ENCODE measurements at places on chromosomes 3 and 15. TPM values are rescaled to one million over a fixed set of nuclear protein-coding genes. Genes with fewer than 3 reads are reported as not detected.
A peak's percentile ranks its signal among the peaks of the same experiment; 100 is the strongest.

DNA sequence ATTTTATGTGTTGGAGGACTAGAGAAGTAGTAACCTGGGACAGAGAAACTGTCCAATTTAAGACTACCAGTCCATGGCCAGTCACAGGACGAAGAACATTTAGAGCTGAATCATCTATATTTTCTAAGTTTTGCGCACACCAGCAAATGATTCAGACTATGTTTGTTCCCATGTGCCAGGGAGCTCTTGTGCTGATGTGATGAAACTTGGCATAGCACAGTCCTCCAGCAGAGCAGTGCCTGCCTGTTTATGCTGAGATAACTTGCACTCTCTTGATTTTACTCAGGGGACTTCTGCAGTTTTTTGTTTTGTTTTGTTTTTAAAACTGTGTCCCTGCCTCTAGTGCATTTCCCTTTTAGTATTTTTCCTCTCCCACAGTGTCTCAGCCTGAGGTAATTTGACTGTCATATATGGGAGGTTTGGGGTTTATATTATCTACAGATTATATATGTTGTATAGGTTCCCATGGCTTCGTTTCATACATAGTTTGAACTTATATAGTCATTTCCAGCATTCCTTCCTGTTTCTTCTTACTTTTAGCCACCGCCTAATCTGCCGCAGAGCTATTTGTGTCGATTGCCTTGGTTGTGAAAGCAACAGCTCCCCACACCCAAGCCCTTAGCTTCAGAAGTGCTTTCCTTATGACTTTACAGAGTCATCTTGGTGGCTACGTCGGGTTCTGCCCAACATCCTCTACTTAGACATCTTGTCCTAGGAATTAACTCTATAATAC, 45.5 kb downstream of the PPM1L start:
- H3K4me3 ChIP-seq = peak overlapping the region; percentile 20
- H3K36me3 ChIP-seq = no peaks in the 10 kb centered on the region
- H3K27ac ChIP-seq = peak overlapping the region; percentile 44
- peaks cover 5% of the 10 kb centered on the region for H3K27me3 ChIP-seq
- peaks cover 20% of the 10 kb centered on the region for H3K4me1 ChIP-seq
- DNase-seq = peak; percentile 73

DNA sequence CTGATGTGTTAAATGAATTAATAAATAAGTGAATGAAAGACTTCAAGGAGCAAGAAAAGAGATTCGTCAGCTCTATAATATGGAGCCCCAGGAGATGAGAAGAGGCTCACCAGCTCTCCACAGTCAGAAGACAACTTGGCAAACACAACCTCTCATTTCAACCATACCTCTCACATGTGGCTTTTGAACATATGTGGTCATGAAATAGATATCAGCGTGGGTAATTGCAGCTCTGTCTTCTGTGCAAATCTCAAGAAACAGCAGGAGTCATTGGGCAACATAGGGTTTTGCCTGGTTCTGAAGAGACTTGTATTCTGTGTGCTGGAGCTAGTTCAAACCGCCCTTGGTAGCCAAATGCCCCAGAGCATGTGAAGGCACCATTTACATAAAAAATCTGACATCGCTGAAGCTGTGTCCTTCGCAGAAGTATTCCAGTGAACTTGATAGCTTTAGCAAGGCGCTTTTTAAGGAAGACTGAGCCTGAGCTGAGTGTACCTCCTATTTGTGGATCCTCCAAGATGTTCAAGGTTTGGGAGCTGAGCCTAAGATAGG, 8.4 kb downstream of the CX3CR1 start:
- H3K27me3 ChIP-seq = no peaks in the 10 kb centered on the region
- no peak overlapping the region for H3K4me3 ChIP-seq
- H3K36me3 ChIP-seq = no peaks in the 10 kb centered on the region
- DNase-seq = no peak

ROPN1 gene
- not detected for total RNA-seq

DNA sequence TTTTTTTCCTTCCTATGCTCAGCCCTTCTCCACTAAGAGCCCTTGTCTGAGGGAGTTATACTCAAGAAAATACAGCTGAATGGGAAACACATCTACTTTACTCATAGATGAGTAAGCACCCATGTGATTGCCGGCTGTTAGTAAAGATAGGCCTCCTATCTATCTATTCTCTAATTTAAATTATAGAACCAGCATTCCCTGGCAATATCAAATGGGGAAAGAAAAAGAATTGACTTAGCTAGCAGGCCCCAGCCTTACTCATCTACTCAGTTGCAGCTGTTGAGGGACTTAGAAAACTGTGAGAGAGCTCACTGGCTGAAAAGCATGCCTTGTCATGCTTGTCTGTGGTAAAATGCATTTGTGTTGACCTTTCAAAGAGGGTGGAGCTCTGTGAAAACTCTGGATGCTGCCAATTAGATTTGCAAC, 116.9 kb upstream of the LRRFIP2 start:
- no peak for DNase-seq
- H3K27ac ChIP-seq = no peak overlapping the region
- H3K27me3 ChIP-seq = no peaks in the 10 kb centered on the region
- peaks cover 19% of the 10 kb centered on the region for H3K4me1 ChIP-seq

TMEM266 gene
- not detected for total RNA-seq

GRCh38 chr3:88031642-88032077, 27.1 kb downstream of the CGGBP1 start:
- H3K36me3 ChIP-seq = no peaks in the 10 kb centered on the region
- peaks cover 32% of the 10 kb centered on the region for H3K4me1 ChIP-seq
- peak overlapping the region; percentile 68 for H3K4me3 ChIP-seq
- DNase-seq = peak; percentile 29
- H3K27ac ChIP-seq = peak overlapping the region; percentile 80

CHRNA7 gene
- 0.11 TPM for total RNA-seq

A4GNT gene
- not detected for total RNA-seq

GRCh38 chr3:98994128-98994762, 92.8 kb upstream of the DCBLD2 start:
- H3K27ac ChIP-seq = no peak overlapping the region
- H3K4me3 ChIP-seq = no peak overlapping the region
- no peaks in the 10 kb centered on the region for H3K36me3 ChIP-seq
- no peak for DNase-seq
- peaks cover 3% of the 10 kb centered on the region for H3K27me3 ChIP-seq
- no peaks in the 10 kb centered on the region for H3K4me1 ChIP-seq

- H3K27ac ChIP-seq = no peak overlapping the region
- H3K36me3 ChIP-seq = no peaks in the 10 kb centered on the region
- DNase-seq = no peak
These were observed 15.8 kb downstream of the SLC12A1 start for GRCh38 chr15:48221885-48222284.

DNA sequence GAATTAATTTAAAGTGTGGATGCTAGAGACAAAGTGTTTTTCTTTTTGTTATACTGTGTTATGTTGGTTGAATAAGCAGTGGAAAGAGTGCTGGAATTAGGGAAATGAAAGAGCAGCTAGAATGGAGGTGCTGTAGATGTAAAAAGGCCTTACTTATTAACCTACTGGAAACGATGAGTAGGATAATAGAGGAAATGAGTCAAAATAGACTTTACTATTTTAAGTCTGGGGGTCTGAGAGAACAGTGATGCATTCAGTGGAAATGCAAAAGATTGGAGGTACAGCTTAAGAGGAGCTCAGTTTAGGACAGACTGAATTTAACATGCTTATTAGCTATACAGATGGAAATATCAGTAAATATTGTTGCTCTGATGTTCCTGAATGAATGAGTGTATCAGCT, 674.0 kb downstream of the OTOL1 start:
- H3K4me1 ChIP-seq = no peaks in the 10 kb centered on the region
- no peak overlapping the region for H3K4me3 ChIP-seq
- no peaks in the 10 kb centered on the region for H3K27me3 ChIP-seq

DNA sequence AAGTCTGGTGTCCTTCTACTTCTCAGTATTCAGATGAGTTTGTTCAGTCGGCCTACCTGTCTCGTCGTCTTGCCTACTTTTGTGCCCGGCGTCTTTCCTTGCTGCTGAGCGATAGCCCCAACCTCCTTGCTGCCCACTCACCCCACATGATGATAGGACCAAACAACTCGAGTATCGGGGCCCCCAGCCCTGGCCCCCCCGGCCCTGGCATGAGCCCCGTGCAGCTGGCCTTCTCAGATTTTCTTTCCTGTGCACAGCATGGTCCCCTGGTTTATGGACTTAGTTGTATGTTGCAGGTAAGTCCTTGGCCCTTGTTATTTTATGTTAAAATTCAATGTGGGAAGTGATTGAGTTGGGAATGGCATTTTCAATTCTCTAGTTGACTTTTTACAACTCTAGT, 43.2 kb downstream of the GPR171 start:
- DNase-seq = no peak
- H3K27me3 ChIP-seq = peaks cover 4% of the 10 kb centered on the region
- no peak overlapping the region for H3K27ac ChIP-seq
- H3K36me3 ChIP-seq = no peaks in the 10 kb centered on the region

- no peaks in the 10 kb centered on the region for H3K27me3 ChIP-seq
- no peaks in the 10 kb centered on the region for H3K36me3 ChIP-seq
- H3K4me1 ChIP-seq = no peaks in the 10 kb centered on the region
- no peak overlapping the region for H3K27ac ChIP-seq
These were observed 396.7 kb upstream of the RGMA start for GRCh38 chr15:93485438-93486327.

GRCh38 chr15:72801590-72802325, 18.2 kb upstream of the ADPGK start:
- H3K4me1 ChIP-seq = peaks cover 3% of the 10 kb centered on the region
- no peak overlapping the region for H3K4me3 ChIP-seq
- no peak overlapping the region for H3K27ac ChIP-seq
- no peak for DNase-seq
